ENCODE measurements at places on chromosomes 7 and 10. TPM values are rescaled to one million over a fixed set of nuclear protein-coding genes. Genes with fewer than 3 reads are reported as not detected.

CNPY1 gene
- 19.4 TPM for total RNA-seq

GSAP gene
- total RNA-seq = 14.2 TPM

LEP gene
- total RNA-seq = 0.09 TPM

DNA sequence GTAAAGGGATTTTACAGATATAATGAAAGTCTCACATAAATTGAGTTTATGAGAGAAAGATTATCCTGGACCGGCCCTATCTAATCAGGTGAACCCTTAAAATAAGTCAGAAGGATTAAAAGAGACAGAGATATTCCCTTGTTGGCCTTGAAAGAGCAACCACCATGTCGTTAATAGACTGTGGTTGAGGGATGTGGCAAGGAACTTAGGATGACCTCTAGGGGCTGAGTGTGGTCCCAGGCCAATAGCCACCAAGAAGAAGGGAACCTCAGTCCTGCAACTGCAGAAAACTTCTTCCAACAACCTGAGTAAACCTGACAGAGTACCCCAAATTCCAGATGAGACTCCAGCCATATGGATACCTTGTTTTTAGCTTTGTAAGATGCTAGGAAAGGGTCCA is 121.5 kb downstream of the POLR1F start:
- DNase-seq = no peak

DNA sequence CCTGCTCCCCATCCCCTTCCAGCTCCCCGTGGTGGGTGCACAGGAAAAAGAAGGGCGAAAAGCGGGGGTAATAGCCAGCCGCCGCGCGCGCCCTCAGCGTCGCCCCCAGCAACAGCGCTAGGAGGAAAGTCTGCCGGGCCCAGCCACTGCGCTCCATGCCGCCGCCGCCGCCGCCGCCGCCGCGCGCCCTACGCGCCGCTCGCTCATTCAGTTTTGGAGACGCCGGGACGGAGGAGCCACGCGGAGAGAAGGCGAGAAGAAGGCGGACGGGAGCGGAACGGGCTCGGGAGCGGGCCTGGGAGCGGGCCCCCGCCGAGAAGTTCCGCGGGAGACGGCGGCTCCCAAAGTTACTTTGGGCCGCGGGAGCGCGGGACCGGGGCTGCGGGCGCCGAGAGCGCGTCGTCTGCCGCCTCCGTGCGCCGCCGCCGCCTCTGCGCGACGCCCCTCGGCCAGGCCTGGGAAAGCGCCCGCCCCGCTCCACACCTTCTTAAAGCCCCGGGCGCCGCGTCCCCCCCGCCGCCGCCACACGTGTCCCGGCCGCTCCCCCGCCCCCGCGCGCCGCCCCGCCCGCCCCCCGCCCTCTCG is at the start of gene RELN:
TSS of gene RELN (minus strand) at position 459 of the 585 bp plus-strand sequence. CDS start at position 157, 302 bp downstream.
- DNase-seq = peak; percentile 50
